Body of pancreas (tissue), 4 donors: ENCODE measurements at places on chromosomes 11 and 22.

DNA sequence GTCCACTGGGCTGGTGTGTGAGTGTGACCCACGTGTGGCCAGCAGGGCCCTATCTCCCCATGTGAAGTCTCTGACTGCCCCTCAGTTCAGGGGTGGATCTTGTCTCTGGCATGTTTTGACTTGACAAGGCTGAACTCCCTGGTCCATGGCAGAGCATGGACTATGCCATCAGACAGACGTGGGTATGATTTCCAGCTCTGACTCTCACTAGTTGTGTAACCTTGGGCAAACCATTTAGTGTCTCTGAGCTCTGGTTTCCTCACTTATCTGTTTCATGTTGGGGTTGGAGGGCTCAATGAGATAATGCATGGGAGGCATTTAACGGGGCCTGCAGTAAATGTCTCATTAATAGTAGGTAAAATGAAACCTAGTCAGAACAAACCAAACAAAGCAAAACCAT lies 254.5 kb upstream of the NARS2 start:
- DNase-seq: no peak

GRCh38 chr22:24099666-24100065 lies 81.6 kb upstream of the SUSD2 start:
- DNase-seq: no peak

GRCh38 chr11:34567733-34568132 lies 53.2 kb upstream of the EHF start:
- DNase-seq: no peak

GRCh38 chr11:30586251-30587144 lies at the start of gene MPPED2:
MPPED2 (minus strand) TSS chr11:30586353; CDS start chr11:30580373, 5,980 bp downstream.
- DNase-seq: peak; percentile 58

DNA sequence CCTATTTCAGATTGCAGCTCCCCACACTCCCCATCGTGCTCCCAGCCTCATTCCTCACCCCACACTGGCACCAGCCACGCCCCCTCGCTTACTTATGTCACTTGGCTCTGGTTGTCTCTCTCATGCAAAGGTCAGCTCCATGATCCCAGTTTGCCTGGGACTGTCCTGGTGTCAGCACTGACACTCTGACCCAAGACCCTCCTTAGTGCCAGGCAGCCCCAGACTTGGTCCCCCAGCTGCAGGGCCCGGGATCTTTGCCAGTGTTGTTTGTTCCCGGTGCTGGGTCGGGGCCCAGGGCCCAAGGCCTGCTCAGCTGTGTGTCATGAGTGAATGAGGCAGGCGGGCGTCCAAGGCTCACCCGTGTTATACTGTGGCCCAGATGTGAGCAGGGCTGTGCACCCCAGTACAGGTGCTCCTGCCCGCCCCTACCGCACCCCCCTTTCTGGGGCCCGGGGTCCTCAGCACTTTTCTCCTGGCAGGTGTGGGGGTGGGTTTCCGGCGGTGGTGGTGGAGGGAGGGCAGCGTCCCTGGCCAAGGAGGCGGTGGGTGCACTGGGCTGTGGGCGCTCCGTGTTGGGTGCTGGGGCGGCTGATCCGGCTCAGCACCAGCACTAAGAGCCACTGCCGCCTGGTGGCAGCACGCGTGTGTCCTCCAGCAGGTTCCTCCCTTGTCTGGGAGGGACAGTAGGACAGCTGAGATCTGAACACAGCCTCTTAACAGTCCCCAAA lies 19.5 kb downstream of the IL17REL start:
- peak; percentile 74 for DNase-seq
